ENCODE measurements at places on chromosomes 2 and 18. TPM values are rescaled to one million over a fixed set of nuclear protein-coding genes. Genes with fewer than 3 reads are reported as not detected.

GRCh38 chr2:212893216-212893615, 258.2 kb downstream of the IKZF2 start:
- DNase-seq = no peak

DNA sequence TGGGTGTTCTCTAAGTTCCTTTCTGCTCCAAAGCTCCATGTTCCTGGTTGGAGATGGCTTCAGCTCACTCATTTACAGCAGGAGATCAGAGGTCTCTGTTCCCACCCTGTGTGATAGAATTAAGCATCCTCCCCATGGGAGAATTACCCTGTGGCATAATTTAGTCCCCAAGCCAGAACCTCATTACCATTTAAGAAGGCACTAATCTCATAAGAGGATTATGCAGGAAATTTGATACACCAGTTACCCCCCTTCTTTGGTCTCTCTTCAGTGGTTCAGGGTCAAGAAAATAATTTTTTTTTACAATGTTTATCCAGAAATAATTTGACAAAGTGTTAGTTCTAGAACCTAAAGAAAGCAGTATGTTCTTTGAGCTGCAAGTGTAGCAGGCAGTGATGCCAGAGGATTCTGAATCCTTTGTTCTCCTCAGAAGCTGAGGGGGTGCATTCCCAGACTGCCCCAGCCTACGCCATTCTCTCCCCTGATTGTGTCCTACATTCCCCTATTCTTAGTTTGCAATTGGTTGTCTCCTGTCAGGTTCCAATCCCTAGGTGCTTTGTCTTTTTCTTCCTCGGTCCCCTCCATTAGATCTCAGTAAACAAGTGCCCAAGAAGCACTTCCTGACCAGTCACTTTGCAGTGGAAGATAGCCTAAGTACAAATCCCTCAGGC, 163.6 kb downstream of the PRKCE start:
- DNase-seq = no peak

The CYB5A gene
- 150 TPM for total RNA-seq

DNA sequence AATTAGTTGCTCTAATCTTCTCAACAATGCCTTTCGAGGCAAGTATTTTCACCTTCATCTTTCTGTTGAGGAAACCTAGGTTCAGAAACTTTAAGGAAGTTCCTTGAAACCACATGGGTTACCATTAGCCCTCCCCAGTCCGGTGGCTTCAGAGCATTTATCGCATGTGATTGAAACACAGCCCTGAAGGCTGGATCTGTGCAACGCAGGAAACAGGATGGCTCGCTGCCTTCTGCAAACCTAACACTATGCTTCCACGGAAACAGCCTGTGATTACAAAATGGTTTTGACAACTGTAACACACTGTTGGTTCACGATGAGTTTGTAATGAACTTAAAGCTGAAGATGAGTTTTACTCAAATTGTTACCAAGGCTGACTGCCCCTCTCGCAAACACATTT, 68.5 kb downstream of the EPB41L3 start:
- DNase-seq = peak; percentile 41

GRCh38 chr18:78538669-78539440, 440.8 kb upstream of the SALL3 start:
- DNase-seq = no peak

DNA sequence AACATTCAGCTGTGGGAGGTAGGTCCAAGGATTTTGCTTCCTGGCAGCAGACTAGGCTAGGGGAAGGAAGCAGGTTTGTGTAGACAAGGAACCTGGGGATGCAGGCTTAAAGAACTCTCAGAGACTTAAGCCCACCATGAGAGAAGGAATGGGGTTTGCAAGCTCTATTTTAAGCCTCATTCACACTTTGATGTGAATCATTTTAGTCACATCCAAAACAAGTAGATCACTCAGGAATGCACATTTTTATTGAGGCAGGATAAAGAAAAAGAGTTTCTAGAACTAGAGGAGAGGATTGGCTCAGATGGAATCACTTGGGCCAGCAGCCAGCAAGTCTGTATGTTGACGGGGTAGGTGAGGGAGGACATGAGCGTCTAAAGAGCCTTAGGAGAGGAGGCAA, 3.3 kb upstream of the NAPG start:
- DNase-seq = no peak

GRCh38 chr2:30897539-30897938, 90.3 kb upstream of the CAPN13 start:
- no peak for DNase-seq

DNA sequence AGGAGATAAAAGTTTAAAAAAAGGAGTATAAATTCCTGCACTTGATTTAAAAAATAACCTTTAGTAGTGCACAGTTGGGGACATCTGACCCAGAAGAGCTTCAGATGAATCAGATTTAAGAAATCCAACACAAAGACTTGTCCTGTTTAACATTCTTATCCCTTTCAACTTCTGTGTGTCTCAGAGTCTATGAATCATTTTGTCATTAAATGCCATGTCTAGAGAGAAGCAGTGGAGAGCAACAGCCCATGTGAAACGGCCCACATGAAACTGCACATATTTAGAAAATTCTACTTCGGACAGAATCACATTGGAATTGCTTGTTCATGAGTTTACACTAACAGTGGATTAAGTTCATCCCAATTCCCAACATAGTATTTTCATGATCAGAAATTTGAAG, 278.6 kb downstream of the SLC8A1 start:
- no peak for DNase-seq

GRCh38 chr2:12858786-12859185, 142.1 kb downstream of the TRIB2 start:
- no peak for DNase-seq

DNA sequence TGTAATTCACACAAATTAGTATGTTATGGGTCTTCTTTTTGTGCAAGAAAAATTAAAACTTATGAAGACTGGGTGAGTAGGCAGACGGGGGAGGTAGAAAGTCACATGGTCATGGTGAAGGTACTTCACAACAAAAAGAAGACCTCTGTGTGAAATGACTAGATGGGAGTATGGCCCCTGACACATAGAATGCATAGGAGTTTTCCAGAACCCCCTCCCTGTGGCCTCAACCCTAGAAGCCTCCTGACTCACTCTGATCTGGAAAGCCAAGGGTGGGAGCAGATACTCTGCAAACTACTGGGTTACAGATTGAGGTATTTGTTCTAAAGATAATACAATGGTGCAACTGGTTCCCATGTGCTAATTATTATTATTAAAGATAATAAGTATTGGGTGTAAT, 23.2 kb downstream of the SATB2 start:
- no peak for DNase-seq

DNA sequence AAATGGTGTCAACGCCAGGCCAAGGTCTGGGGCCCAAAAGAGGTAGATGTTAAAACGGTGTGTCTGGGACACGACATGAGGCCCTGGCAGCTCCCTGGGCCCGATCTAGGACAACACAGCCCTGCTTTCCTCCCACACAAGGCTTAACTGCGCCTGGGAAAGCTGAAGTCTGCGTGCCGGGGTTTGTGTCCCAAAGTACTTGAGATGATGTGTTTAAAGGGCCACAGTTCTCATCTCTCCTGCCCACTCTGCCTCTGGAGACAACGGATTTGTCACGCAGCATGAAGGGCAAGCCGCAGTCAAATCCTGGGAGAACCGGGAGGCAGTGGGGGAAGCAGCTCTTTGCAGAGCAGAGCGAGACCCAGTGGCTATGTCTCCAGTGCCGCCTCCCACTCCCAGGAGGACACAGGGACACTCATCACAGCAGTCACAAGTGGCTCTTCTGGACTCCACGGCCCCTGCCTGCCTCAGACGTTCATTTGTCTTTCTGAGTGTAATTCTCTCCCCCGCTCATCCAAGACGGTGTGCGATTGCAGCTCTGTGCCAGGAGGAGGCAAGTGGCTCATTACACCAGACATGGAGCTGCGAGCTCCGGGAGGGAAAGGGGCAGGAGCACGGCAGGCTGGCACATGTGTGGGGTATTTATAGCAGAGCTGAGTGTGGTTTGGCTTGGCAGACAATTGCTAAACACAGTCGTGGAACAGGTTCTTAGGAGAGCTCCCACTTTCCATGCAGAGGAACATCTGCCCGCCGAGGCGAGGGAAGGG, 57.7 kb upstream of the SEMA4C start:
- DNase-seq = no peak

All from cardiac muscle cell (in vitro differentiated cells and primary cell).